GM23248 (cell line): ENCODE measurements at places on chromosomes 13 and 19. TPM values are rescaled to one million over a fixed set of nuclear protein-coding genes. Genes with fewer than 3 reads are reported as not detected.

LGALS7B gene
- total RNA-seq = not detected in 2 replicates

GRCh38 chr13:94317063-94317491, 162.4 kb downstream of the DCT start:
- DNase-seq = peak; percentile 65
- H3K36me3 ChIP-seq = no peaks in the 10 kb centered on the region
- H3K27me3 ChIP-seq = no peaks in the 10 kb centered on the region
- peaks cover 24% of the 10 kb centered on the region for H3K4me1 ChIP-seq

SIGLECL1 gene
- not detected in 2 replicates for total RNA-seq

DNA sequence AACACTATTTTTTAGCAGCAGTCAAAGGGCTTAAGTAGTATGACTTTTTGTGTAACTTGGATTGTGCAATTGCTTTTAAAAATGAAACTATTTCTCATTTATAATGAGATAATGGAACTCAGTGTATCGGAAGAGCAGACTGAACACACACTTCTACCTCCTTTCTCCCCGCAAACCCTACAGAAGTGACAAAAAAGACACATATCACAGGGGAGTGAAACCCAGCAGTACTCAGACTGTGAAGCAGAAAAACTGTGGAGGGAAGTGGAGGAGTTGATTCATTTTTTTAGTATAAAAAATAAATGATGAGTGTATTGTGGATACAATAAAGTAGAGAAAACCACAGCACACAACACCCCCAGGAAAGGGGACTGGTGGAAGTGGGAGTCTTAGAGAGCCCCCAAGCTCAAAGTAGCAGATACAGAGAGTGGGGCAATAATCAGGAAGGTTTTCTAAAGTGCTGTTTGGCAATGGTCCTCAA, 9.7 kb downstream of the LPAR6 start:
- H3K27me3 ChIP-seq = no peaks in the 10 kb centered on the region
- H3K4me1 ChIP-seq = peaks cover 70% of the 10 kb centered on the region
- H3K27ac ChIP-seq = peak overlapping the region; percentile 91
- H3K36me3 ChIP-seq = no peaks in the 10 kb centered on the region
- DNase-seq = peak; percentile 64

DNA sequence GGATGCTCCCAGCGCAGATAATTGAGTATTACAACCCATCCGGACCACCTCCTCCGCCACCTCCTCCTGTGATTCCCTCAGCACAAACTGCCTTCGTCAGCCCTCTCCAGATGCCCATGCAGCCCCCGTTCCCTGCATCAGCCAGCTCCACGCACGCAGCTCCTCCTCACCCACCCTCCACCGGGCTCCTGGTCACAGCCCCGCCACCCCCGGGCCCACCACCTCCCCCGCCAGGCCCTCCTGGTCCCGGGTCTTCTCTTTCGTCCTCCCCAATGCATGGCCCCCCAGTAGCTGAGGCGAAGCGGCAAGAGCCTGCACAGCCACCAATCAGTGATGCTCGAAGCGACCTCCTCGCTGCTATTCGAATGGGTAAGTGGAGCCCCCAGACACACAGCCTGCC, 78.0 kb downstream of the GPR12 start:
- H3K4me1 ChIP-seq = peaks cover 9% of the 10 kb centered on the region
- H3K27ac ChIP-seq = no peak overlapping the region
- no peaks in the 10 kb centered on the region for H3K27me3 ChIP-seq
- H3K36me3 ChIP-seq = peaks cover 23% of the 10 kb centered on the region
- H3K4me3 ChIP-seq = no peak overlapping the region

- peak; percentile 44 for DNase-seq
- H3K36me3 ChIP-seq = no peaks in the 10 kb centered on the region
- no peak overlapping the region for H3K27ac ChIP-seq
These were observed 21.0 kb upstream of the CBY2 start for GRCh38 chr13:45681113-45681512.

ZNF780B gene
- total RNA-seq = 5.1 and 12.0 TPM in 2 replicates

ZNF93 gene
- 5.0 and 7.0 TPM in 2 replicates for total RNA-seq

ZNF44 gene
- total RNA-seq = 5.5 and 6.1 TPM in 2 replicates

APOC4 gene
- not detected in 2 replicates for total RNA-seq

RINL gene
- total RNA-seq = 1.0 and 5.8 TPM in 2 replicates

- peaks cover 2% of the 10 kb centered on the region for H3K27me3 ChIP-seq
- no peak overlapping the region for H3K27ac ChIP-seq
- H3K4me1 ChIP-seq = no peaks in the 10 kb centered on the region
- no peaks in the 10 kb centered on the region for H3K36me3 ChIP-seq
These were observed 16.1 kb downstream of the LGALS16 start for GRCh38 chr19:39671739-39672363.

- H3K27ac ChIP-seq = peak overlapping the region; percentile 83; the same call in 1 of the 2 replicates
- no peaks in the 10 kb centered on the region for H3K27me3 ChIP-seq
- peaks cover 21% of the 10 kb centered on the region for H3K4me1 ChIP-seq
- H3K4me3 ChIP-seq = no peak overlapping the region
These were observed 271.1 kb downstream of the UQCRFS1 start for GRCh38 chr19:28941833-28942232.

GRCh38 chr13:23161481-23161825, 19.3 kb upstream of the SGCG start:
- no peaks in the 10 kb centered on the region for H3K36me3 ChIP-seq
- peaks cover 6% of the 10 kb centered on the region; the same call in 1 of the 2 replicates for H3K4me1 ChIP-seq
- no peak for DNase-seq
- H3K4me3 ChIP-seq = peak overlapping the region; percentile 79
- peak overlapping the region; percentile 59; the same call in 1 of the 2 replicates for H3K27ac ChIP-seq

DNA sequence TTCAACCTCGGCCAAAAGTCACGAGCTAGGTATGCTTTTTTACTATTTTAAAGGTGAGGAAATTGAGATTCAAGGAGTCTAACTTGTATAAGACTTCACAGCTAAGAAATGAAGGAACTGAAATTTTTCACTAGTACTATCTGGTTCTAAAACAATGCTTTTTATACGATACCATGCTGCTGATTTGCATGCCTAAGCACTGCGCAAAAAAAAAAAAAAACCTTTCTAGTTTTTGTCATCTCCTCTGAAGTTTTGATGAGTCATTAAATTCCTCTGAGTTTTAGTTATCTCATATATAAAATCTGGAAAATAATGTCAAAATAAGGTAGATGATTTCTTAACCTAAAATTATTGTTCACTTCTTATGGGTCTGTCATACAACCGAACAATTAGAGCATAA, 28.0 kb upstream of the UFM1 start:
- no peak overlapping the region for H3K4me3 ChIP-seq
- DNase-seq = peak; percentile 11
- no peaks in the 10 kb centered on the region for H3K27me3 ChIP-seq

GRCh38 chr19:41869374-41869955, 7.6 kb upstream of the CD79A start:
- H3K4me3 ChIP-seq = no peak overlapping the region
- no peaks in the 10 kb centered on the region for H3K4me1 ChIP-seq
- no peaks in the 10 kb centered on the region for H3K27me3 ChIP-seq
- peaks cover 55% of the 10 kb centered on the region for H3K36me3 ChIP-seq

DNA sequence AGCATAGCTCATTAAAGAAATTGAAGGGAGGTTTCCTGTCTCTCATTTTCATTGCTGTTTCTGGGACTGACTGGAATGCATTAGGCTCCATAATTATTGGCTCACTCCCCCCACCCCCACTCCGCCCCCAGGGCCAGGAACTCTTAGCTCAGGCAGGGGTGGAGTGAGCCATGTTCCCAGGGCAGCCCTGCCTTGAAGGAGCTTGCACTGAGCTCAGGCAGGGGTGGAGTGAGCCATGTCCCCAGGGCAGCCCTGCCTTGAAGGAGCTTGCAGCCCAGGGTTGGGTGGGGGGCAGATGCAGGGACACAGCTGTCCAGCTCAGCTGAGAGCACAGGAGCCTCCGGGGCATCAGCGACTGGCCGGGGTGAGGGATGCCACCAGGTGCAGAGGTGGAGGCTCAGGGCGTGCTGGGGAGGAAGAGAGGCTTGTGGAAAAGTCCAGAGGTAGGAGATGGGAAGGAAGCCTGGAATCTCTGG, 39.1 kb upstream of the TFDP1 start:
- 0 out of 2 replicates have a peak, but pooled peaks cover 5% of the 10 kb centered on the region for H3K4me1 ChIP-seq
- no peak overlapping the region for H3K27ac ChIP-seq
- H3K27me3 ChIP-seq = no peaks in the 10 kb centered on the region
- no peak overlapping the region for H3K4me3 ChIP-seq
- DNase-seq = peak; percentile 56

GRCh38 chr13:108957369-108958012, 328.1 kb downstream of the MYO16 start:
- H3K27ac ChIP-seq = peak overlapping the region; percentile 33; the same call in 1 of the 2 replicates
- H3K27me3 ChIP-seq = no peaks in the 10 kb centered on the region
- peak; percentile 83 for DNase-seq
- peak overlapping the region; percentile 20; the same call in 1 of the 2 replicates for H3K4me3 ChIP-seq
- H3K36me3 ChIP-seq = no peaks in the 10 kb centered on the region

DNA sequence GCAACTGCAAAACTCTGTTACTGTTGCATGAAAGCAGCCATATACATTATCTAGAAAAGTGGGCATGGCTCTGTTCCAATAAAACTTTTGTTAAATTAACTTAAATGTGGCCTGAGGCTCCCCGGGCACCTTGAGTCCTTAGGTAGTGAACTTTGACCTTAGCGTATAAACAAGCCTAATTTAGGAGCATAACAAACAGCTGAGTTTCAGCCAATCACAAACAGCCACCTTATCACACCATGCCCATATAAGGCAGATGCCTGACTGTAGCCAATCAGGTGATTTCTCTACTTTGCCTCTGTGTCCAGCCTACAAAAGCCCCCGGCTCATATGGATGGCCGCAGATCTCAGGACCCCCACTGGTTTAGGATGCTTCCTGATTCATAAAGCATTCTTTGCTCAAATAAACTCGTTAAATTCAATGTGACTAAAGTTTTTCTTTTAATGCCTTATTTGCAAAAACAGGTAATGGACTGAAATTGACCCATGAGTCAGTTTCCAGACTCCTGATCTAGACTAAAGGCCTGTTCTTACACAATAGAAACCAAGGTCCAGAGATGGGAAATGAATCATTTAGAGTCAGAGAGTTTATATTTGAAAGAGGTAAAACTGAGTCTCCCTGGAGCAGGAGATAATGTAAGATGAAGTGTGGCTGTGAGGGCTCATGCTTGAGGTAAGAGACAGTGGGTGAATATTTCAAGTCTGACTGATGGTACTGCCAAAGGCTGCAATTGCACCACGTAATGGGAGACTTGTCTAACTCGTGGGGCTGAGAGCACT, 130.2 kb downstream of the FGF9 start:
- no peaks in the 10 kb centered on the region for H3K27me3 ChIP-seq
- no peaks in the 10 kb centered on the region for H3K4me1 ChIP-seq
- H3K4me3 ChIP-seq = no peak overlapping the region
- peak; percentile 16 for DNase-seq
- no peak overlapping the region for H3K27ac ChIP-seq

DNA sequence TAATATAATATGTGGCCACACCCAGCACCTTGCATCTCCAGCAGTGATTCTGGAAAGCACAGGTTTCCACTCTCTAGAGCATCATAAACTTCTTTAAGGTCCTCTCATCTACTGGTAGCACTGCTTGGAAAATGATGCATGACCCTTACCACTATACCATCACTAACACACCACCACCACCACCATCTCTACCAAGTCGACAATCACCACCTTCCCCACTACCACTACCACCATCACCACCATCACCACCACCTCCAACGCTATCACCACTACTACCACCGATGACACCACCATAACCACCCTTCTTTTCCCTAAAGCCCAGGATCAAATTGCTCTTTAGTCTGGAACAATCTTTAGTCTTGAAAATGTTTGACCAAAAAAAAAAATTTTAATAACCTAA, 390.4 kb downstream of the SUCLA2 start:
- H3K4me3 ChIP-seq = no peak overlapping the region
- H3K36me3 ChIP-seq = no peaks in the 10 kb centered on the region
- H3K27ac ChIP-seq = no peak overlapping the region
- H3K27me3 ChIP-seq = no peaks in the 10 kb centered on the region; the same call in 1 of the 2 replicates
- no peaks in the 10 kb centered on the region for H3K4me1 ChIP-seq
- no peak for DNase-seq

DNA sequence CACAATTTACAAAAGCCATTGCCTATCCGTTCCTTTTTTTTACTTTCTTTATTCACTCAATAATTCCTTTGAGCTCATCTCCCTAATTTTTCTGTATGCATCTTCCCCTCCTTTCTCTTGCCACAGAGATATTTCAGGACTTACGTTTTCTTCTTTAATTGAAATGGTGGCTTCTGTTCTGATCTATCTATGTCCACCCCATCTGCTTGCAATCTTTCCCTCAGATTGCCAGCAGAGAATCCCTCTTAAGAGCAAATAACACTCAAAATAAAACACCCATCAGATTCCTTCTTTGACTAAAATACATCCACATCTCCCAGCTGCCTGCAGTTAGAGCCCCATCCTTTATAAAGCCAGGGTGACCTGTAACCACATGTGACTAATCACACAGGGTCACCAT, 478.6 kb downstream of the EFNB2 start:
- no peak overlapping the region for H3K27ac ChIP-seq
- DNase-seq = no peak
- H3K4me3 ChIP-seq = no peak overlapping the region
- no peaks in the 10 kb centered on the region for H3K36me3 ChIP-seq

DNA sequence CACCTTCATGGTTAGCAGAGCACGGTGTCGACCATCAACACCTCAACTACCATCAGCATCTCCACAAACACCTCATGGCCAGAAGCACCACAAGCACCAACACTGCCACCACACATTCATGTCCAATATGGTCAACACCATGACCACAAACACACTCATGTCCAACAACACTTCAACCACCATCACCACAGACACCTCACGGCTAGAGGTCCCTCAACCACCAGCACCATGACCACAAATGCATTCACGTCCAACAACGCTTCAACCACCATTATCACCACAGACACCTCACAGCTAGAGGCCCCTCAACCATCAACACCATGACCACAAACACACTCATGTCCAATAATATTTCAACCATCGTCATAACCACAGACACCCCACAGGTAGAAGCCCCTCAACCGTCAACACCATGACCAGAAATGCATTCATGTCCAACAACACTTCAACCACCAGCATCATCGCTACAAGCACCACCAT, 10.2 kb downstream of the TRAPPC5 start:
- no peak for DNase-seq
- no peaks in the 10 kb centered on the region for H3K4me1 ChIP-seq
- H3K36me3 ChIP-seq = no peaks in the 10 kb centered on the region
- H3K4me3 ChIP-seq = no peak overlapping the region
- no peaks in the 10 kb centered on the region; the same call in none of the 2 replicates for H3K27me3 ChIP-seq
- H3K27ac ChIP-seq = no peak overlapping the region

GRCh38 chr13:62704875-62705274, 1289.2 kb upstream of the PCDH20 start:
- H3K27me3 ChIP-seq = no peaks in the 10 kb centered on the region
- H3K4me1 ChIP-seq = no peaks in the 10 kb centered on the region
- no peak for DNase-seq
- H3K36me3 ChIP-seq = no peaks in the 10 kb centered on the region
- H3K4me3 ChIP-seq = no peak overlapping the region
- H3K27ac ChIP-seq = no peak overlapping the region
